KG1 (cell line): ENCODE measurements at places on chromosomes 13 and 19.

- no peak for DNase-seq
Observed at GRCh38 chr13:83819611-83820010, 62.7 kb downstream of the SLITRK1 start.

GRCh38 chr19:40960062-40960685, 30.9 kb upstream of the CYP2B6 start:
- DNase-seq = no peak

- DNase-seq = no peak
Observed at GRCh38 chr19:33513424-33513823, 8.2 kb downstream of the PEPD start.

GRCh38 chr13:106008540-106008939, 526.9 kb downstream of the EFNB2 start:
- DNase-seq = no peak

DNA sequence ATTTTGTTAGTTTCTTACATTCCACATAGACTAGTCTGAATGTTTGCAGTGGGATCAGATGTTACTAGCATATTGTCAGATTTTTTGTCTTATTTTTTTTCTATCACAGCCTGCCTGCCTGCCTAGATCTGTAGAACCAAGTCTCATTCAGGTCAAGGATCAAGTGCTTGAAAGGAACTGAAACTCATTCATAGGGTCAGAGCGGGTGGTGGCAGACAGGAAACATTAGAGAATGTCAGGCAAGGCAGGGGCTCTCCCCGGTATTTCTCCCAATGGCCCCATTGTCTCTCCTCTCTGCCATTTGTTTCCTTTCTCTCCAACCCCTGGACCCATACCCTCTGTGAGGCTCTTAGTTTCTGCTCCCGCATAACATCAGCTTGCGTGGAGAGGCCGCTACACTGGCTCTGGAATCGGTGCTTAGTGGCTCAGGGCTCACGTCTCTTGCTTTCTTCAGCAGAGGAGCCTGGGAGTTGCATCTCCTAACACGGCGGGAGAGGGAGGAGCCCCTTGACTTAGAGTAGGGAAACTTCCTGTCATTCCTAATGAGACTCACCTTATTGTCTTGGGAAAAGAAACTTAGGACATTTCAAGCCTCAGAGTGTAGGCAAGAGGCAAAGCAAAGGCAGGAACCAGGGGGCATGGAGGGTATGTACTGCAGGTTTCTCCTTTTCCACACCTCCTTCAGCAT, 35.6 kb upstream of the SPATA13 start:
- DNase-seq = no peak

DNA sequence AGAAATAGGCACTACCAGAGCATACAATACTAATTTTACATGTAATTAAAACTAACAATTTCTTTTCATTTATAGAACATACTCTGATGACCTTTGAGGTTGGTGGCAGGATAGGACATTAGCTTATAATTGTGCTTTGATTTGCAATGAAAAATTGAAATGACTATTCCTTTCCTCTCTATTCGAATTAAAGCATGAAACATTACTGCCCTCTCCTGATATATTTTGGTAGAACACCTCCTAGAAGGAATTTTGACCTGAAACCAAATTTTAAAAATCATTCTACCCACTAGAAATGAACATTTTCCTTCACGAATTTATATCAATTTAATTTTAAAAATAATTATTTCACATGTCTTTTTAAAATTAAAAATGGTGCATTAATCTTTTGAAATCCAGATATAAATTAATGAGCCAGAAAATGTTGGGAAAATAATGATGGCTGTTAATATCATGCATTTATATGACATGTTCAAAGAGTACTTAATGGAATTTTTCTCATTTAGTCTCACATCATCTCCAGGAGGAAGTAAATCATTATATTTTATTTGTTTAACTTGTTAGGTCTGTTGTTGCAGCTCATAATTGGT, 556.3 kb upstream of the ARGLU1 start:
- no peak for DNase-seq
